ENCODE measurements at places on chromosomes 16 and 17.

- DNase-seq: no peak
Measured at GRCh38 chr17:73265646-73266640, 4.3 kb upstream of the CPSF4L start.

DNA sequence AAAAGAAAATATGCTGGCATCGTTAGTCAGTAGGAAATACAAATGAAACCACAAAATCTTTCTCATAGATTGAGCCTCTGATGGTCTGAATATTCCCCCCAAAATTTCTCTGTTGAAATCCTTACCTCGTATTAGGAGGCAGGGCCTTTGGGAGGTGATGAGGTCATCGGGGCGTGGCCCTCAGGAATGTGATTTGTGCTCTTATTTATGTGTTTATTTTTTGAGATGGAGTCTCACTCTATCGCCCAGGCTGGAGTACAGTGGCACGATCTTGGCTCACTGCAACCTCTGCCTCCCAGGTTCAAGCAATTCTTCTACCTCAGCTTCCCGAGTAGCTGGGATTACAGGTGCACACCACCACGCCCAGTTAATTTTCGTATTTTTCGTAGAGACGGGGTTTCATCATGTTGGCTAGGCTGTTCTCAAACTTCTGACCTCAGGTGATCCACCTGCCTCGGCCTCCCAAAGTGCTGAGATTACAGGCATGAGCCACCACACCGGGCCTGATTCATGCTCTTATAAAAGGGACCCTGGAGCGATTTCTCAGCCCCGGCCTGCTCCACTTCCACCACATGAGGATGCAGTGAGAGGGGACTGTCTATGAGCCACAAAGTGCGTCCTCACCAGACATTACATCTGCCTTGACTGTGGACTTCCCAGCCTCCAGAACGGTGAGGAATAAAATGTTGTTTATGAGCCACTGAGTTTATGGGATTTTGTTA, 53.1 kb downstream of the DNAH17 start:
- no peak for DNase-seq

DNA sequence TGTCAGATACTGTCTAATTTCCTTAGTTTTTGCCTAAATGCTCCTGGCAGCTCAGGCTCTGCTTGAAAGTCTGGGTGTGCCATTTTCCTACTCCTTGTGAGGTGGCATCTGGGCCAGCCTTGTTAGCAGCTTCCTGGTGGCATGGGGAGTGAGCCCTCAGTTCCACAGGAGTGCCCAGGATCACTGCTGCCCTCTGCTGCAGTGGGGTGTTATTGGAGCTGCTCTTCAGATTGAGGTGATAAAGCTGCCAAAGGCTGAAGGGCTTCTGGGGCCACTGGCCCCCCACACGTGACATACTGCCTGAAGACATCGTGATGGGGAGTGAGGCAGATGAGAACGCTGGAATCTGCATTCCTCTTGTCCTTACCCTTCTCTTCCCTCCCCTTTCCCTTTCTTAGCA, 27.4 kb downstream of the CEP95 start:
- DNase-seq: no peak

- no peak for DNase-seq
Measured at GRCh38 chr17:19380481-19381301, 2.4 kb downstream of the MAPK7 start.

DNA sequence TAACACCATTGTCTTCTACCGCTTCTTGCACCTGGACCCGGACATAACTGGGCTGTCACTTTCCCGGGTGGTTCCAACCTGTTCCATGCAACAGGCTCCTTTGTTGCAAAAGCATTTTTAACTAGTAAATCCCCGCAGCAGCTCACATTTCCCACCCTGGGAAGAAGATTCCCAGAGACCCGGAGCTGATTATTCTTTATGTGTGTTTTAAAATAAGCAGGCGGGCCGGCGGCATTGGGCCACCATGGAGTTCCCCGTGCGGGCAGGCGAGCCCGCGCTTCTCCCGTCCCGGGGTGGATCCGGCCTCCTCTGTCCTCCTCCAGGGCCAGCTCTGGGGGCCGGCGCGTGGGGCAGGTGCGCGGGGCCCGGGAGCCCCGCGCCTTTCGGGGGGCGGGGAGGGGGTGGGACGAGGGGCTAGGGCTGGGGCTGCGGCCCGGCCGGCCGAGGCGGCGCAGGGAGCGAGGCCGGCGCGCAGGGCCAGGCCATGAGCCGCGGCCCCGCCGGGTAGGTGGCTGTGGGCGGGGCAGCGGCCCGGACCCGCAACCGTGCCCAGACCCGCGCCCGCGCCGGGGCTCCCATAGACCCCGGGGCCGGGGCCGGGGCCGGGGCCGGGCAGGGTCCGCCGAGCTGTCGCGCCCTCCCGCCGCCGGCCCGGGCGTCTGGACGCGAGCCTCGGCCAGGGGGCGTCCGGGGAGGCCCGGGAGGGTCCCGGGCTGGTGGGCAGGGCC, 1.7 kb downstream of the CRAMP1 start:
- DNase-seq: no peak

DNA sequence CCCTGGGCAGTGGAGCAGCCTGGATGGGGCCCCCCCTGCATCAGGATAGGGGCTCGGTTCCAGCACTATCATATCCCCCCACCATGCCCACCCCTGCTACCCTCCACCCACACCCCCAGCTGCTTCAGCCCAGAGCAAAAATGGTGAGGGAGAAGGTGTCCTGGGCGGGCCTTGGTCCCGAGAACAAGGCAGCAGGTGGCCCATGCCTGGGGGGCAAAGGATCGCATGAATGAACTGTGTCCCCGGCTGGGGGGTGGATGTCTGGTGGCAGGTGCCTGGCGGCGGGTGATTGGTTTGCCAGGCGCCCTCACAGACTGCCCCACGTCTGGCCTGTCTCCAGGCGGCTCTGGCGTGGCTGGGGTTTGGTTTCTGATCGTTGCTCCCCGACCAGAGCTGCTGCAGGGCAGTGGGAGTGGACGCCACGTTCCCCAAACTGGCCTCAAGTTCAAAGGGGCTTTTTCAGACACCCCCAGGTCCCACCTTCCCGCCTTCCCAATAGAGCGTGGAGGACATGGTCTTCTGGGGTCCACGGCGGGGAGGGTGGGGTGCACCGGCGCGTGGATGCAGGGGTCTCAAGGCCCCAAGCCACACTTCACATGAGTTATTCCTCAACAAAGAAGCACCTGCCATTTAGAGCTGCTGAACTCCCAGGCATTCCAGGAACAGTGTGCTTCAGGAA, 12.6 kb downstream of the UTS2R start:
- no peak for DNase-seq

DNA sequence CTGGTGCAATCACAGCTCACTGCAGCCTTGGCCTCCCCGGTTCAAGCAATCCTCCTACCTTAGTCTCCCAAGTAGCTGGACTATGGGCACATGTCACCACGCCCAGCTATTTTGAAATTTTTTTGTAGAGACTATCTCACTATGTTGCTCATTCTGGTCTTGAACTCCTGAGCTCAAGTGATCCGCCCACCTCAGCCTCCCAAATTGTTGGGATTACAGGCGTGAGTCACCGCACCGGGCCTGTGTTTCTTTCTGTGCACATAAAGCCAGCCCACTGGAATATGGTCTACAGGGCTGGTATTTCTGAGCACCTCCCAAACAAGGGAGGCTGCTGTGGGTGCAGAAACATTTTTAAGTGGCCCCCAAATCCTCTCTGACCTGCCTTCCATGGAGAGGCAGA, 8.4 kb downstream of the TMEM95 start:
- DNase-seq: no peak

DNA sequence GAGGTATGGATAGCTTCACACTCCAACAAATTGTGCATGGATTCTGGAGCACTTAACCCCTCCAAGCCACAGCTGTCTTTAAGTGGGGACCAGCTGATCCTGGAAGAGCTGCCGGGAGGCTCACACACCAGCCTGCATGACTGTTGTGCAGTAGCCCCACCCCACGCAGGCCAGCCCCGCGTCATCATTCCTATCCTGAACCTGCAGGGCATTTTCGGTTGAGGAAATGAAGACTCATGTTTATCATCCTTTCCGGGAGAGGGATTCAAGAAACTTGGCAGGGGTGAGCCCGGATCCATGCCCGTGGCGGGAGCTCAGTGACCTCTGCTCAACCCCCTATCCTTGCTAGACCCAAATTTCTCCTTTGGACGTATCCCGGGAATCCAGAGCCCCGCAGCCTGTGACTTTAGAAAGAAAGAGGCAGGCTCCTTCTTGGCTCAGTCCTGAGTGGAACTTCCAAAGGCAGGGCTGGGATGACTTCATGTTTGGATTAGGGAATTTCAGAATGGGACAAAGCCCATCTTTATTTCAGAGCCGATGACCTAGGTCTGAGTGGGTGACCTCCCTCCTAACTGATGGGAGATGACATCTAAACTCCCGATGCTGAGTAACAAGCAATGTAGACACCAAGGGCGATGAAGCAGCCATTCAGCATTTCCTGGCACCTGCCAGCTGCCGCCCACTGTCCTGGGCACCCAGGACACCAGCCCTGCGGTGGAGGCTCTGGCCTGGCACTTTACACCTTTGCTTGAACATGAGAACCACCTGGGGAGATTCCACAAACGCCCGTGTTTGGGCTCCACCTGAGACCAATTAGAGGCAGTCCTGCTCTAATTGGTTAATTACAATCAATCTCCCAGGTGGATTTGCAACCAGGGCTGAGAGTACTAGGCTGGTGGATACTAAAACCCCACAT, 43.3 kb upstream of the CMIP start:
- DNase-seq: no peak

DNA sequence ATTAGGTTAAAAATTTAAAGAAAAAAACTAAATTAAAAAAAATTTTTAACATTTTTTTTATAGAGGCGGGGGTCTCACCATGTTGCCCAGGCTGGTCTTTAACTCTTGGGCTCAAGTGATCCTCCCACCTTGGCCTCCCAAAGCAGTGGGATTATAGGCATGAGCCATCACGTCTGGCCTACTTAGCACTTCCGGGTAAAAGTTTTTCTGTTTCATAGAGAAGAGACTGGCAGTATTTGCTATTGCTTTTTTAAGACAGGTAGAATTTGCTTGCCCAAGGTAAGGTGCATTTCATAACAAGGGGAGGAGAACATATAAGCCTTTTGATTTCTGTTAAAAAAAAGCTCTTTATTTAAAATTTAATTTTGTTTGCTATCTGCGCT, 12.0 kb upstream of the HAPSTR1 start:
- no peak for DNase-seq

DNA sequence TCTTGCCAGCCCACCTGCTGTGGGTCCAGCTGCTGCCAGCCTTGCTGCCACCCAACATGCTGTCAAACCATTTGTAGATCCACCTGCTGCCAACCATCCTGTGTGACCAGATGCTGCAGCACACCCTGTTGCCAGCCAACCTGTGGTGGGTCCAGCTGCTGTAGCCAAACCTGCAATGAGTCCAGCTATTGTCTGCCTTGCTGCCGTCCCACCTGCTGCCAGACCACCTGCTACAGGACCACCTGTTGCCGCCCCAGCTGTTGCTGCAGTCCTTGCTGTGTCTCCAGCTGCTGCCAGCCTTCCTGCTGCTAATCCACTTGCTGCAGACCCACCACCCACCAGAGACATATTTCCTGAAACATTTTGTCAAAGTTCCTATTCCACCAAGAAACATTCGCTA, 641 bp downstream of the KRTAP9-1 start:
- DNase-seq: no peak

DNA sequence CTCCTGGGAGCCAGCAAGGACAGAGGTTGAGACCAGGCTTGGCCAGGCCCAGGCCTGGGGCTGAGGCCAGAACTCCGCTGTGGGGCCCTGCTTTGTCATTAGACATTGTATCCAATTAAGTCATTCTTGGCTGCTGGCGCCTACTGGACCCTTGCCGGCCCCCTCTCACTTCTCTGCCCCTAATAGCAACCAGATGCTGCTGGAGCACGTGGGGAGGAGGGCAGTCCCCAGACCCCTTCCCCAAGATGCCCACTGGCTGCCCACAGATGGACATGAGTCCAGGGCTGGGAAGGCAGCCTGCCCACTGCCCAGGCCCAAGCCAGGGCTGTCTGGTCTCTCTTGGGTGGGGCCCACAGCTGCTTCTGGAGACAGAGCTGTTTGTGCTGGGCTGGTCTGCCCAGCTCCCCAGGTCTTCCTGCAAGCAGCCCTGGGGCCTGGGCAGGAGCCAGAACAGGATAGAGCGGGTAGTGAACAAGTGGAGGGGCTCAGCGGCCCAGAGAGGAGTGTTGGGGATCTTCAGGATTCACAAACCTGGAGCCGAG, 7.8 kb downstream of the PLXDC1 start:
- no peak for DNase-seq

DNA sequence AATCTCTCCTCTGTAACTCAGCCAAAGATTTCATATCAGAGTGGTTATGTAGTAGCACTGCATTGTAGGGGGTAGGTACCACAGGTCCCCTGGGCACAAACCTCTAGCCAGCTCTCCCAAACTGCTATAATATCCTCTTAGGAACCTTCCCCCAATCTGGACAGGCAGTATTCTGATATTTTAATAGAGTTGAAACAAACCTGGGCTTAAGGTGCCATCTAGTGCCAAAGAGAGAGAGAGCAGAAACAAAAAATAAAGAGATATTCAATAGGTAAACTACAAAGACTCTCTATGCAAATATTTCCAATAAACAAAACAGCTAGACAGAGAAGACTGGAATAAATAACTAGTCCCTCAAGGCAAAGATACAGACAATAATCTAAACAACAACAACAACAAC, 1070.0 kb downstream of the CDH11 start:
- DNase-seq: no peak

GRCh38 chr17:11885051-11885450, 112.2 kb downstream of the ZNF18 start:
- DNase-seq: no peak

DNA sequence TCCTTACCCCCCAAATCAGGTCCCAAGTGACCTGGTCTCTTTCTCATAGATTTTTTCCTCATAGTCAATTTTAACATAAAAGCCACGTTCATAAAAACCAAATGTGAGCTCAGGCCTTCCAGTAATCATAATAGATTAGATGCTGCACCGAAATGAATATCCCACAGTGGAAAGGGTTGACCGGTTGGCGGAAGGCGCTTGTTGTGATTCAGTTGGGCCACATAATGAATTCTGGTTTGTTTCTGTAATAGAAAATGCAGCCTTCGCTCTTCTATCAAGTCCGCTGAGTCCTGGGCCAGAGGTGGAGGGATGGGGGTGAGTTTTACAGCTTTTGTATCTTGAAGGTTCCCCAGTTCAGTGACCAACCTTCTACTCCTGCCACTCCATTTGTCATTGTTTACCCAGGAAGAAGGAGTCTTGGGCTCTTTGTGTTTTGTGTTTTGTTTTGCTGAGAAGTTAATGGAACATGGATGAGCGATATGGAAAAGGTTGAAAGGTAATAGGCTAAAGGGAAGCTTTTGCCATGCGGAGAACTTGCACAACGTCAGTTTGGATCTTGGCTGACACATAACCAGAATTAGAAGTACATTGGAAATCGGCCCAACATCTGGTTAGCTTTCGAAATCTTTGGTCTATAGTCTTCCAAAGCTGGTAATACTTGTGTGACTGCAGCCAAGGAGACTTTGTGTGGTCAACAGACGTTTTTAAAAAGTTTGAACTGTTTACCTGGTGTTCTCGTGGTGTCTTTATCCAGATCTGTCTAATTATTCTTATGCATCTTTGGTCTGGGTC, 89.5 kb downstream of the CLEC16A start:
- DNase-seq: no peak

DNA sequence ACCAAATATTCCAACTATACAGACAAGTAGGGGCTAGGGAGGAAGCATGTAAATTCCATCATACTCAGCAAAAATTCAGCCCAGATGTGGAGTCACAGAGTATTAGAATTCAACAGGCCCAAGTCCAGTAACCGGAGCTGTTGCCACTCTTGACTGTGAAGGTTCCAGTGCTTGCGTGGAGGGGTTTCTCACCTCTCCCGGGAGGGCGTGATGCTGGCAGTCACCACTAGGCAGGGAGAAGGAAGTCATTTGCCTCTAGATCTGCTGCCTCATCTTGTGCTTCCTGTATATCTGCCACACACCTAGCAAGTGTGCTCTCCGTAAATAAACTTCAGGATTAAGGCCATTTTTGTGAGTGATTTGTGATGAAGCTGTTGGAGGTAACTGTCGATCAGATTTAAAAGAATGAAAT, 1.0 kb upstream of the CKLF start:
- DNase-seq: peak; percentile 70

Data from CD4-positive, alpha-beta T cell treated with Interleukin-4 for 4 hours (primary cell).